ENCODE measurements at places on chromosomes 1 and 21.

DNA sequence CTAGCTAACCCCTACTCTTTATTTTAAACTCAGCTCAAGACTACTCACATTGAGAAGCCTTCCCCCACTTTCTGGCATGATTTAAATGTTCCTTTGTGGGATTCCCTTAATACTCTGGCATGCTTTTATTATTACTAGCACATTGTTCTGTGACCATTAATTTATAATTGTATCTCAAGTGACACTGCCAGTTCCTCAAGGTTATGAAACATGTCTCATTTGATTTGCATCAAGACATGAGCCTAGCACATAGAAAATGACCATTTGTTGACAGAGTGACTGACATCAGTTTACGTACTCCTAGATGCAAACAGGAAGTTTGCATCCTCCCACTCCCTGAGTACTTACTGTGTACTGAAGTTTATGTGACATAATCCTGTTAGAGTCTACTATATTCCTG lies 15.2 kb downstream of the RGS4 start:
- peak; percentile 62 for DNase-seq

DNA sequence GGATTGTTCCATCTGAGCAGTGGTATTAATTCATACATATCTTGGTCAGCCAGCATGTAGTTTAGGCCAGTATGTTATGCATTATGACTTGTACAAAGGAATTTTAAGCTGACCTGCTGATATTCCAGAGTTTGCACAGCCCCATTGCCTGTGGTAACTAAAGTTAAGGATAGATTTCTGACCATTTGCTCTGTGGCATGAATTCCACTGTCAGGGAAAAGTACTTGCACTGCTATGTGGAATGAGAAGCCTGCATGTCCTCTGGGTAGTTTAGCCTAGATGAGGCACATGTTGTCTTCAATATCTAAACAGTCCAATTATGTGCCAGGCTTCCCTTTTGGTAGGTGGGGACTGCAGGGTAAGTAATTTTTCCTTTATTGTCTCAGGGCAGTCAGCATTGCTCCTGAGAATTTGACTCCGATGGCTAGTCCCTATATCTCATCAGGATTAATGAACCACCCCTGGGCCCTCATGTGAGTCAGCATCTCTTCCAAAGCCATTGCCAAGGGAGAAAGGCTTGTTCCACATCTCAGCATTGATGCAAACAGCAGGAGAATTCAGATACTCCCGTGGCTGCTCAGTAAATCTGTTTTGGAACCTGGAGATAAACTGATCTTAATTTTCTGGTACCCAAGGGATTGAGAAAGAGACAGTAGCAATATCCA lies 30.2 kb downstream of the NEK7 start:
- DNase-seq: no peak

DNA sequence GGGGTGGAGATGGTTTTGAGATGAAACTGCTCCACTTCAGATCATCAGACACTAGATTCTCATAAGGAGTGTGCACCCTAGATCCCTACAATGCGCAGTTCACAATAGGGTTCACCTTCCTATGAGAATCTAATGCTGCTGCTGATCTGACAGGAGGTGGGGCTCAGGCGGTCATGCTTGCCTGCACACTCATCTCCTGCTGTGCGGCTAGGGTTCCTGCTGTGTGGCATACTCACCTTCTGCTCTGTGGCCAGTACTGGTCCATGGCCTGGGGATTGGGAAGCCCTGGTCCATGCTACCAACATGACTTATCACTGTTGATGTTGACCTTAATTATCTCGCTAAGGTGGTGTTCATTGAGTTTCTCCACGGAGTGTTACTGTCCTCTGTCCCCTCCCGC lies 144.5 kb downstream of the NAV1 start:
- DNase-seq: no peak

DNA sequence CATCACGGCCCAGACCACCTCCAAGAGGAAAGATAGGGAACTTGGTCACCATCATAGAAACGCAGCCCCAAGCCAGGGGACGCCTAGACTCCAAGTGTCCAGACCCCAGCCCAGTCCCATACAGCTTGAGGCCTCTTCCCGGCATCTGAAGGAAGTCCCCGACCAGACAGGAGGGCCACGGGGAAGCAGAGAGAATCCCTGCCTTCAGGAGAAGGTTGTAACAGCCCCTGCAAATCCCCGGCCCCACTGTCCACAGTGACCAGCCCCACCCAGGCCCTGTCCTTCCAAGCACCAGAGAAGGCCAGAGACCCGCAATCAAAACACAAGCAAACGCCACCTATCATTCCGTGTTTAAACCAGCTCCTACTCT lies 1.7 kb downstream of the SLC19A1 start:
- DNase-seq: no peak

DNA sequence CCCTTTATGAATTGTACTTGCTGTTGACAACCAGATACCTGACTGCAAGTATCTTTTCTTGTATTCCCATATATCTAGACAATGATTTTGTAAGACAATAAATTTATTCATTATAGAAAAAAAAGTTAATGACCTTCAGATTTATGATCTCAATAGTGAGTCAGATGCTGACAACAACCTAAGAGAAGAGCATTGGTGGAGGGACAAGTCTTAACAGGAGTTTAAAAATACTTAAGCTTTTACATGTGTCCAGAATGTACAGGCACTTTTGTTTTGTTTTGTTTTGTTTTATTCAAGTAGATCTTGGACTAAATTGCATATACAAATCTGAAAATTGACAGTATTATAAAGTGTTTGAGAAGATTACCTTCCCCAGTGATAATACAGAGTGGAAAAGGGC lies 1544.6 kb upstream of the B3GALT2 start:
- DNase-seq: no peak

DNA sequence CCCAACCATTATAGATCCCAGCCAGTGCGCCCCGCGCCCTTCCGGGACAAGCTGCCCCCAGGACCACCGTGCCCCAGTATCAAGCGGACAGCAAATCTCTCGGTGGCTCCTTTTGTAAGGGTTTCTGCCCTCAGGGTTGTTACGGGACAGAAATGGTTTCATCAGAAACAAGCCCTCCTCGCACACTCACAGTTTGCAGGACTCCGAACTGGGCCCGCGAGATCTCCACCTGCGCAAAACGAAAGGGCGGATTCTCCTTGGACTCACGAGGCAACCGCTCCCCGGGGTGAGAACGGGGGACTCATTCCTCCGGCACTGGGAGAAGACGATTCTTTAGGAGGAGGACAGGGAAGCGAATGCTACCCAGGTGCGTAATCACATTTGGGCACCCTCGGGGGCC lies 51.1 kb upstream of the H6PD start:
- no peak for DNase-seq

GRCh38 chr1:239587574-239588369 lies 201.4 kb downstream of the CHRM3 start:
- no peak for DNase-seq

DNA sequence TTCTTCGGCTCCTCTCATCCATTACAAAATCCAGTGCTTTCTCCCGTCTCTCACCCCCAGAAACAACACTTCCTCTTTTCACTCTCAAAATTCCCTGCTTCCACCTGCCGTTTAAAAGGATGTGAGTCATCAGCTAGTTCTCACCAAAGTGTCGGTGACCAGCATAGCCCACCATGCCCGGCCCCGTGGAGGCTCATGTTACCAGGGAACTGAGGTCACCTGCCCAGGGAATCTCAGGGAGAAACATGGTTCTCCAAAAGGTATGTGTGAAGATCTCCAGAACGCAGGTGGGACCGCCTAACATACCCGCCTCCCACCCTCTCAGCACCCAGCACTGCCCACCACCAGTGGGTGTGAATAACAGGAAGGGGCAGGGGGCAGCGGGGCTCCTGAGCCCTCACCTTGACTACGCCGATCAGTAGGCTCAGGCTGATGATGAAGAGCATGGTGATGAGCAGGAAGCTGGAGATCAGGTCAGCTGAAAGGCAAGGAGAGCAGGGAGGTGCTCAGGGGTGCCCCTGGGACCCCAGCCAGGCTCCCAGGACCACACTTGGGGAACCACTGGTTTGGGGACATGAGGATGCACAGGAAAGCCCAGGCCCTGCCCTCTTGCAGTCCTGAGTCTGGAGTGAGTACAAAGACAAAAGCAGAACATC lies 16.2 kb downstream of the LAPTM5 start:
- peak; percentile 60 for DNase-seq

- peak; percentile 99 for DNase-seq
Observed at GRCh38 chr1:108016451-108016920, 51.5 kb upstream of the VAV3 start.

DNA sequence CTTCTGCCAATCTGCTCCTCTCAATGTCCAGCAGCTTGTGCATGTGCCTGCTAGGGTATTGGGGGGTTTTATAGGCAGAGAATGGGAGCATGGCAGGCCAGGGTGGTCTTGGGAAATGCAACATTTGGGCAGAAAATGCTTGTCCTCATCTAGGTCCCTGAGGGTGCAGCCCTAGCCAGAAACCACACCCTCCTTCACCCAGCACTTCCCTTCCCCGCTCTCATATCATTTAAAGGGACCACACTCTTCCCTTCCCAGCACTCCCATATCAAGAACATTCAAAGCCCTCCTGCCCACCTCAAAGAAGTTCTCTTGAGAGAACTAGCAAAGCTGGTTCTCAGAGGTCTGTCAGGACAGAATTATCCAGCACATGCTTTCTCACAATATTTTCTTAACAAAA lies 62.1 kb downstream of the HSD3B1 start:
- DNase-seq: no peak

DNA sequence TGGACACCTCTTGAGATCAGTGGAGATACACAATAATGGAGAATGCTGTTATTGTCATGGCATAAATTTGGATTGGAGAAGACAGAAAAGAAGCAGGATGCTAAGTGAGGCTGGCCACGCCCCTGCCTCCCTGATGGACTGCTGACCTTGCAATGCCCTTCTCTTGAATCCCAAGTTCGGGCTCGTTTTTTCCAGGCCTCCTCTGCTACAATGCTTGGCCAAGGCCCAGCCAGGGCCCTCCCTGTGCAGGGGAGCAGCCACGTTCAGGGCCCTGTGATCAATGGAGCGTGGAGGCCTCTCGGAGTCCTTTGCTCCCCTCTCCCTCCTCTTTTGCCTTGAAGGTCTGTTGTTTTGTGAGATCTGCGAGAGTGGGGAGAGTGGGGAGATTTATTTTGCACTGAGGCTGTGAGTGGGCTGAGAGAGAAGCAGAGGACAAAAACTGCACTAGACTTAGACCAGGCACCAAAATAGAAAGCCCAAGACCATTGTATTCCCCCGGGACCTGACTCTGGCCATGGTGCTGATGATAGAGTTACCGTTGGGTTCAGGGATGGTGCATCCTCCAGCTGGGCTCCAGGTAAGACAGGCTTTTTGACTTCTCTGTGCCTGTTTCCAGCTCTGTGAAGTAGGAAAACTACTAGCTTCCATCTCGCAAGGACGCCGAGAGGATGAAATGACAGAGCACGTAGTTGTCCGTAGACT lies 268.6 kb downstream of the KAZN start:
- no peak for DNase-seq

- no peak for DNase-seq
Observed at GRCh38 chr1:960363-961131, at the start of gene KLHL17. Gene KLHL17, plus strand, starts transcription at chr1:960584. Its CDS starts 110 bp downstream, at chr1:960694.

- DNase-seq: no peak
Observed at GRCh38 chr1:18390953-18391352, 89.8 kb upstream of the KLHDC7A start.

DNA sequence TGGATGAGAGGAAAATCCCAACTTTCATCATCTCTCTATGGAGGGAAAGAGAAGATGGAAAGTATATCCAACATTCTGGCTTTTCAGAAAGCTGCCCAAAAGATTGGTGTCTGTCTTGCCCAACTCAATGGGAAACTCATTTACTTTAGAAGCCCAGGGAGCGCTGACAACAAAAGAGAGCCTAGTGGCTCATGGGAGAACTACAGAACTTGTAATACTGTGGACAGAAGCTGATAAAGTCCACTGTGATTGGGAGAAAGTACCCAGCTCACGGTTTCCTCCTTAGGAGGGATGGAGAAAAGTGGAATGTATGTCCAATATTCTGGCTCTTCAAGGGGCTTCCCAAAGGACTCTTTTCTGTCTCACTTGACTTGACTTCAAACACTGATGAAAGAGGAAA lies 66.0 kb downstream of the RGS21 start:
- no peak for DNase-seq

GRCh38 chr1:171654201-171654941 lies 1.9 kb upstream of the MYOC start:
- peak; percentile 16 for DNase-seq

Data from A172 (cell line).